ENCODE measurements at places on chromosomes 16 and 17.

- no peak for DNase-seq
Observed at GRCh38 chr16:72202014-72202413, 30.1 kb upstream of the PMFBP1 start.

- DNase-seq, result peak; percentile 58
Observed at GRCh38 chr16:11914210-11915113, 1.3 kb downstream of the GSPT1 start.

GRCh38 chr17:62802561-62803205 is 5.4 kb downstream of the MARCHF10 start:
- DNase-seq, result no peak

DNA sequence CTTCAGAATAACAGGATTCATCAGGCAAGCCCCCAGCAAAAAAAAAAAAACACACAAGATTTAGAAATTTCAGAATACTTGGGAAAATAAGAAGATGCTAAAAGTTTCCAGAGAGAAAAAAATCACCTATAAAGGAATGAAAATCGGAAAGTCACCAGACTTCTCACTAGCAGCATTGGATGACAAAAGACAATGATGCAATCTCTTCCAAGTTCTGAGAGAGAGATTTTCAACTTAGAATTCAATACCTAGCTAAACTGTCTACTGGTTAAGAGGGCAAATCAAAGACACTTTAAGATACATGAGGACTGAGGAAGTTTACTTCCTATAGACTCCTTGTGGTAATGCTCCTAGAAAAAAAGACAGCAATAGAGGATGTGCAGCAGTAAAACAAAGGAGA is 23.9 kb upstream of the TNS4 start:
- DNase-seq, result no peak

DNA sequence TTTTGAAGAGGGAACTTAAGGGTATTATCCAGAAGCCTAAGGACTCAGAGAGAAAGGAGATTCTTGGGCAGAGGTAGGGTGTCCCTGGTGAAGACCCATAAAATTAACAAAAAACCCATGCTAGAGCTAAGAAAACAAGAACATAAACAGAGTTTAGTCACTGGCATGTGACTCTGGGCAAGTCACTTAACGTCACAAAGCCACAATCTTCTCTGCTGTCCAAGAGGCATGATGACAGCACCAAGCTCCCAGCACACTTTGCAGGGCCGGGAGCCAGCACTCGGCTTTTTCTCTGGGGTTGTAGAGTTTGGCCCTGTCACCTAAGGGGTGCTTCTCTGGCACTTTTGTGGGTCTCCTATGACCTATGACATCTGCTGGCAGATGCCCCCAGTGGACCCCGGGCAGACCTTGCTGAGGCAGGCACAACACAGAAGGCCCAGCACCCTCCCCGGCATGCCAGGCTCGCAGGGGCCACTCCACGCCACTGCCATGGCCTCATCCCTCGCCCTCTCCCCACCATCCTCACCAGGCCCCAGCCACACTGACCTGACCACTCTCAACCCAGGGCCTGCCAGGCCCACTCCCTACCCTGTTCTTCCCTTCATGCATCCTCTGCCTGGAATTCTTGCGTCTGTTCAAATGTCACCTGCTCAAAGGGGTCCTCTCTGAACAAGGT is 69.8 kb downstream of the DYNLRB2 start:
- no peak for DNase-seq

DNA sequence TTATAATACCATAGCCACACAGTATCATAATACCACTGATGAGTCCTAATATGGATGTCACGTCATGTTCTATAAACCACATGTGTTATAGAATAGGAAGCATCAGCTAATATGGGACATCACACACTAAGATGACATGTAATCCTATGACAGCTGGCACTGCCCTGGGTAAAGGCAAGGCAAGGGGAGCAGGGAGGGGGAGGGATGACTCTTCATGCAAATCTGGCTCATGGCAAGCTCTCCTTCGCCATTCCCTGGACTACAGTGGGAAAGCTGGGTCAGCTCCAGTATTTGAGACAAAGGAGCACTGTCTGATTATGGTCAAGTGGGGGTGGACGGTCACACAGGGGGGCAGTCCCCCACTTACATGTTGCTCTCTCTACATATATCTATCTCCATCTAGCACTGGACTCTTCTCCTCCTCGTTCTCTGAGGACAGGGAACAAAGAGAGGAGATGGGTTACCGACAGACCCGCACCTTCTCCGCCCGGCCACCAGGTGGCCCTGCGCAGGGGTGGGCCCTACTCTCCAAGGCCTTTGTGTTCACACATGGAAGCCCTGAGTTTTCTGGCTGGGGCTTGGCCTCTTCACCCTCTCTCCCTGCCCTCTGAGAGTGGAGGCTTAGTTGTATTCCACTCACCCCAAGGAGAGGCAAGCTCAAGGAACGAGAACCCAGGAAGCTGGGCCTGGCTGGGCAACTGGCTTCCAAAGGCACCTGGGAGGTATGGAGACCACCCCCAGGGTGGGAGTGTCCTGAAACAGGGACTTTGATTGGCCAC is 23.4 kb upstream of the MPO start:
- peak; percentile 59 for DNase-seq

- DNase-seq, result no peak
Observed at GRCh38 chr17:48484256-48484655, 46.6 kb downstream of the HOXB1 start.

DNA sequence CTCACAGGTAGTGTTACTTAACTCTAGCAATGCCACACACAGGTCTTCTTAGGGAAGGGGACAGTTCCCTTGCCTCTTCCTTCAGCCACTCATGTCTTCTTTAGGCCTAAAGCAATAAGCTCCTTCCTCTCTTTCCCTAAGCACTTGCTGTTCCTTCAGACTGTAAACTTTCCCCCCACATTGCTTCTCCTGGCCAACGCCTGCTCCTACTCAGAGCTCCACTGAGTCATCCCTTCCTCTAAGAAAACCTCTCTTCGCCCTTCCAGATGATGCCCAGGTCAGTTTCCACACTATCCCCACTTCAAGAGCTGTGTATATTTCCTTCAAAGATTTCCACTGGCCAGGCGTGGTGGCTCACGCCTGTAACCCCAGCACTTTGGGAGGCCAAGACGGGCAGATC is 12.5 kb upstream of the EPOP start:
- DNase-seq, result no peak

- no peak for DNase-seq
Observed at GRCh38 chr17:43855061-43855460, 8.1 kb downstream of the CD300LG start.

DNA sequence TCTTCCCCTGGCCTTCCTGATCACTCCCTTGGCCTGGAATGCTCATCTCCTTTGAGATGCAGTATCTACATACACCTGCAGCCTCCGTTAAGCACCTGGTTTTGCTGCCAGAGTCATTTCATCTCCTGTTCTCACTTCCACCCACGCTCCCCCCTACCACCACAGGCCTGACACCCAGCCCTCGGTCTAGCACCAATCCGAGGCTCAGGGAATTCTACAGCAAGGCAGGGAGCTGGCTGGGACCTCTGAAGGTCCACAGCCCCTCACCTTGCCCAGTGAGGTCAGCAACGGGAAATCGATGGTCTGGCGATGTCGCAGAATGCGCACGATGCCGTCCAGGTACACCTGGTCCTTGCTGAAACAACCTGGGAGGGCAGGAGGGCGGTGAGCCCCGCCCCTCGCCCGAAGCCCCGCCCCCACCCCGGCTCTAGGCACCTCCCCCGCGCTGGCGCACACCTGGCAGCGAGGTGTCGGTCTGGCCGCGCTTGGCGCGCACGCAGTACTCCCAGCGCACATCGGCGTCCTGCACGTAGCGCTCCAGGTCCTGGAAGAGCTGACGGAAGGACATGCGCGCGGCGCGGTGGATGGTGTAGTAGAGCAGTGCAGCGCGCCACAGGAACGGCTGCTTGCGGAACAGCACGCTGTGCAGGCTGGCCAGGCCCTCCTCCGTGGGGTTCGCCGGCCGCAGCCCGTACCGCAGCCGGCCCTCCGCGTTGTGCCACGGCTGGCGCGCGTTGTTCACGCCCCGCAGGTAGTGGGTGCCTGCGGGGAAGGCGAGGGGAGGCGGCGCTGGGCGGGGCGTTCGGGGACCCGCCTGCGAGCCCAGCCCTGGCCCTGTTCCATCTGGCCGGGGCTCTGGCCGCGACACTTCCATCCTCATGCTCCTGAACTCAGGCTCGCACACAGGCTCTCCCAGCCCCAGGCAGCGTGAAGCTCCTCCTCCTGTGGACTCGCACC is 5.7 kb downstream of the MATCAP1 start:
- DNase-seq, result peak; percentile 73

DNA sequence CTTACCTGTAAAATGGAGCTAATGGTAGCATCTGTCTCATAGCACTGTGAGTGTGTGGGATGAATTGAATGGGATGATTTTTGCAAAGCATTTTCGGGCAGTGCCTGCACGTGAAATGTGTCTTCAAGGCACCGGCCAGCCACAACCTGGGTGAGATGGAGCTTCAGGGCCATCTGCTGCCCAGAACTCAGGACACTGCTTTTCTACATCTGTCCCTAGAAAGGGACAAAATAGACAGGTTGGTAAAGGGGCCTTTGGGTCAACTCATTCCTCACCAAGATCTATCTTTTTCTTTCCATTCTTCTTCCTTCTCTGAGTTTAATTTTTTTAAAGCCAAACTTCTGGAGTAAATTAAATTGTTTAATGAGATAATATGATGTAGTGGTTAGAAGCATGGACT is 106.5 kb downstream of the UTP18 start:
- DNase-seq, result no peak

DNA sequence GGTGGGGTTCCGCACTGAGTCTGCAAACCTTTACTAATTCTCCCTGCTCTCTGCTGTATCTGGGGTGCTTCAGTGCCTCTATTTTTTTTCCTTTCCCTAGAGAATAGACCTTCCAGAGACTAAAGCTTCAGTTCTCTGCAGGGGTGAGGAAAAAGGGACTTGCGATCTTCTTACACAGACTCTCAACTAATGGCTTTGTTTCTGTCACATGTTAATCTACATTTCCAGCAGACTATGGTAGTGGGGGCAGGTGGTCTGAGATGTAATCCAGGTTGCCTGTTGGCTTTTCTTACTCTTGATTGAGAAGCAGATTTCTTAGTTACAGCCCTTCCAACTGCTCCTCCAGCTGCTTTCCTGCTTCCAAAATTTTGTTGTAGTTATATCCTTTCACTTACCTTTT is 229.0 kb upstream of the NLRP1 start:
- DNase-seq, result no peak

GRCh38 chr17:50935221-50935995 is 69.3 kb upstream of the TOB1 start:
- no peak for DNase-seq

DNA sequence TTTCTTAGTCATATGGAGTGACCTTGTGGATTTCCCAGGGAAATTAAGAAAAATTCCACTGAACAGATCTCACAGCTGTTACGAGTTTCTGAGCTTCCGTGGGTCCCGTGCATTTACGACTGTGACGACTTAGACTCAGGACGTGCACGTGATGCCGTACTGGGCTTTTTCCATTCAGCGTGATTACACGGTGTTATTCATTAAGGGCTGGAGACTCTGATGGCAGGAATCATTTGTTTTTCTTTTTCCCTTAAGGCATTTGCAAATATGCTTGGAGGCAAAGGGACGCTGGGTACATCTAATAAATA is 57.2 kb downstream of the TBC1D16 start:
- no peak for DNase-seq

- no peak for DNase-seq
Observed at GRCh38 chr17:17342242-17342945, 39.2 kb downstream of the NT5M start.

GRCh38 chr17:30000755-30001257 is 59.4 kb downstream of the EFCAB5 start:
- no peak for DNase-seq

- no peak for DNase-seq
Observed at GRCh38 chr16:2531371-2531695, at the start of gene CEMP1. CEMP1 (minus strand) TSS chr16:2531408; CDS start chr16:2531073, 335 bp downstream.

DNA sequence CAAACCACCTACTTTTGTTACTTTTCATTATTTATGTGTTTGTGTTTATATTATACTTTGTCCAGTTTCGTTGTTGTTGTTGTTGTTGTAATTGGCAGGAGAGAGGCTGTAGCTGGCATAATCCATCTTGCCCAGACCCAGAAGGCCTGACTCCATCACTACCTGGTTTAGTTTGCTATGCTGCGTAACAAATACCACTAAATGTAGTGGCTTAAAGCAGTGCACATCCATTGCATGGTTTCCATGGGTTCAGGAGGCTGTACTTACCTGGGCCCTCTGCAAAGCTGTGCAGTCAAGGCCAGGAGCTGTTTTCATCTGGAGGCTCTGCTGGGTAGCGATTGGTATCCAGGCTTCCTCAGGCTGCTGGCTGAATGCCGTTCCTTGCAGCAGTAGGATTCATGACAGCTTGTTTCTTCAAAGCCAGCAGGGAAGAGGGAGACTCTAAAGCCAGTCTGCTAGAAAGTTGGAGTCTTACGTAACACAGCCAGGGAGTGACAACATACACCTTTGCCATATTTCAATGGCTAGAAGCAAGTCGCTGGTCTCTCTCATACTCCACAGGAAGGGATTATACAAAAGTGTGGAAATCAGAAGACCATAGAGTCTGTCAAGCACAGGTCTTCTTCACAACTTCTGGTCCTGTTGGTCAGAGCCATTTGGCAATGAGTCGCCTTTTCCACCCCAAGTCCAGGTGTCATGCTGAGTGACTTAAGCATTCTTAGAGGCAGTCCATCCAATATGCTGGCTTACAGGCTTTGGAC is 41.1 kb downstream of the TNRC6C start:
- DNase-seq, result no peak

DNA sequence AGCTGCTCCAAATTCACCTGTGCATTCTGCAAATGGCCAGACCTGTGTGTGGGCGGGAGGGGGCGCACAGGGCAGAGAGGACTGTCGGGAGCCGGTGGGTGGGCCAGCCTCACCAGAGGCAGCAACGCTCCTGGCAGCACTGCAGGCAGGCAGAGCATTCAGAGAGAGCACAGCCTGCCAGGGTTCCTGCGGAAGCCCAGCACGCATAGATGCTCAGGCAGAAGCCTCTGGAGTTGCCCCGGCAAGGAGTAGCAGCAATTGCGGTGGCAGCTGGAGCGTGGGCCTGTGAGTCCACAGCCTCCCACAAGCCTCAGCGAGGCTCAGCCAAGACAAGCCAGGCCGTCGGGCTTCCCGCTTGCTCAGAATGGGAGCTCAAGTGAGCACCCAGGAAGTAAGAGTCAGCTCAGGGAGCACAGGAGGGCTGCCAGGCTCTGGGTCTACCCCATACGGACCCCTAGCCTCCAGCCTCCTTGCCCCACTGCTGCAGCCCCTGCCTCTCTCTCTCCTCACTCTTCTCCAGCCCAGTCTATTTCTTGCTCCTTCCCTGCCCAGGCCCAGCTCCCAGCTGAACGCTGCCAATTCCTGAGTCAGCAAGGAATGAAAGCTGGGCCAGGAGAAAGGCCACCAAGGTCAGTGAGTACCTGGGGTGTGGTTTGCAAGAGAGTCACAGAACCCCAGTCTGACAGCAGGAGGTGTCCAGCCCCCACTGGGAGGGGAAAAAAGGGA is 9.6 kb downstream of the EMC6 start:
- DNase-seq, result no peak
